ENCODE measurements at places on chromosomes 1 and 21. TPM values are rescaled to one million over a fixed set of nuclear protein-coding genes. Genes with fewer than 3 reads are reported as not detected.

DNA sequence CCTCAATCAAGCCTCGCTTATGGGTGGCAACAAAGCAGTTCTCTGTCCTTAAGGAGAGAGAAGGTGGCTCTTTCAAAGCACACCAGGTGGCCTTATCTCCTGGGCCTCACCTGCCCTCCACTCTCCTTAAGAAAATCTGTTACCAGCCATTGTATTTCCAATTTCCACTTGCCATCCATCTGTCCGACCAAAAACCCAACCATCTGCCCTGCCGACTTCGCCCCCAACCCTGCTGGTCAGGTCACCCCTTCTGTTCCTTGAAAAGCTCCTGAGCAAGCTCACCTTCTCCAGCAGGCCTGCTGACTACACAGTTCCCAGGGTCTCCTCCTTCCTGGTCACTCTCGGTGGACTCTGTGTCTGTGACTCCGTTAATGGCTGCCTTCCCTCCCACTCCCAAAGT, 619 bp upstream of the IGFN1 start:
- H3K36me3 ChIP-seq = no peaks in the 10 kb centered on the region
- H3K27me3 ChIP-seq = peaks cover 16% of the 10 kb centered on the region
- no peaks in the 10 kb centered on the region for H3K4me1 ChIP-seq
- DNase-seq = no peak
- H3K27ac ChIP-seq = no peak overlapping the region

DNA sequence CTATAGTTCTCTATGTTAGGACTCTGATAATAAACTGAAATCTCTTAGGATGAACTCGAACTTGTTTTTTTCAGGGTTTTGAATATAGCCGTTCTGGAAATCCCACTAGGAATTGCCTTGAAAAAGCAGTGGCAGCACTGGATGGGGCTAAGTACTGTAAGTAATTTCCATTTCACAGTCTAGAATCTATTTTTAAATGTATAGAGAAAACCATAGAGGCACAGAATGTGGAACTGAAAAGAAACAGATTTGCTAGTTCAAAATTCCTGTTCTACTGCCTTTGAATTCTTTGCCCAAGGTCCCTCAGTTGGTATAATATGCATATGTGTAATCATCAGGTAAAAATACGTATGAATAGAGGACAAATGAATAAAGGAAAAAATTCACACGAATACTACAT, 4.8 kb downstream of the CTH start:
- no peak overlapping the region for H3K4me3 ChIP-seq
- no peaks in the 10 kb centered on the region for H3K27me3 ChIP-seq
- peaks cover 10% of the 10 kb centered on the region for H3K36me3 ChIP-seq
- peaks cover 19% of the 10 kb centered on the region for H3K4me1 ChIP-seq
- no peak overlapping the region for H3K27ac ChIP-seq

DNA sequence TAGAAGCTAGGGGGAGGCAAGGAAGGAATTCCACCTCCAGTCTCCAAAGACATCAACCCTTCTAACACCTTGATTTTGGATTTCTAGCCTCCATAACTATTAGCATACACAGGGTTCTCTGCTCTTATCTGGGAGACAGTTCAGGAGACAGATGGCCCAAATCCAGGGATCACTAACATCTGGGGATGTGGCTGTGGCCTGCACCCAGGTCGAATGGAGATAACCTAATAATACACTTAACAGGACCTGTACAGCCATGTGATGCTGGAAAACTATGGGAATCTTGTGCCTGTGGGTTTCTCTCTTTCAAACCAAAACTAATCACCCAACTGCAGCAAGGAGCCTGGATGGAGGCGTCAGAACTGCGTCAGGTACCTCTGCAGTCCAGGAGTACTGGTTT, 47.6 kb downstream of the KIAA0319L start:
- DNase-seq = no peak

GRCh38 chr1:155884031-155884960, 24.9 kb downstream of the SYT11 start:
- peaks cover 12% of the 10 kb centered on the region for H3K4me1 ChIP-seq
- no peaks in the 10 kb centered on the region for H3K27me3 ChIP-seq
- peaks cover 3% of the 10 kb centered on the region for H3K36me3 ChIP-seq
- no peak overlapping the region for H3K4me3 ChIP-seq
- no peak for DNase-seq
- no peak overlapping the region for H3K27ac ChIP-seq

GRCh38 chr1:35533586-35533985, 23.6 kb downstream of the KIAA0319L start:
- peaks cover 11% of the 10 kb centered on the region for H3K4me1 ChIP-seq
- H3K36me3 ChIP-seq = peaks cover 50% of the 10 kb centered on the region
- H3K4me3 ChIP-seq = no peak overlapping the region
- no peak for DNase-seq
- H3K27ac ChIP-seq = no peak overlapping the region
- H3K27me3 ChIP-seq = no peaks in the 10 kb centered on the region

DNA sequence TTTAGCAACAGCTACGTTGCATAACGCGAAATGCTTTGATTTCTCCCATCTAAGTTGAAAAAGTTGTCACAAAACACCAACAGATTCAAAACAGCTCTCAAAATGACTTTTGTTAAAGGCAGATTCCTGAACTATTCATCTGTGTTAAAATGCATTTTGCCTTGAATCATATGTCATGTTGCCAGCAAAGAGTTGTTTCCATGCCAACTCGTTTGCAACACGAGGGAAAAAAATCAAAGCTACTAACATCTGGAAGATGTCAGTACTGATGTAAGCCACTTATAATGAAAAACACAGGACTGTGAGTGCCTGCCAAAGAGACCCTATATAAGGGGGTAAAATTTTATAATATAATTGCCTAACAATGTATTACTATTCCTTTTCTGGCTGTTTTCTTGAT, 182.7 kb upstream of the PTBP2 start:
- DNase-seq = no peak
- no peak overlapping the region for H3K27ac ChIP-seq
- no peak overlapping the region for H3K4me3 ChIP-seq

DNA sequence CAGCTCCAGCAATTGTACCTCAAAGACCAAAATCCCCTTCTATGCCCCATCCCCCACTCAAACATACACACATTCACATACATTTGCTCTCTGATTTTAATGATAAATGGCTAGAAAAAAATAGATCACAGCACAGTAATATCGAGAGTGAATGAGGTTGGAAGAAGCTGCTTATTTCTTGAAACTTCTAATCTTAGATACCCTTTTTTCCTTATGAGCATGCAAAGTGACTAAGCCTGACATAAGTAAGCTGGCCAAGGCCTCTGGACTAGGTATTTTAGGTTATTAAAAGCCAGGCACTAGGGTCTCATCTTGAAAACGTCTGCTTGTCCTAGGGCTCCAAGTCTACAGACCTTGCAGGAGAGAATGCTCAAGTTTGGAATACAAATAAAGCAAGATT, 133.6 kb downstream of the TGFBR3 start:
- no peaks in the 10 kb centered on the region for H3K36me3 ChIP-seq
- H3K4me3 ChIP-seq = no peak overlapping the region
- no peak for DNase-seq
- H3K27me3 ChIP-seq = no peaks in the 10 kb centered on the region
- H3K4me1 ChIP-seq = no peaks in the 10 kb centered on the region
- no peak overlapping the region for H3K27ac ChIP-seq

DNA sequence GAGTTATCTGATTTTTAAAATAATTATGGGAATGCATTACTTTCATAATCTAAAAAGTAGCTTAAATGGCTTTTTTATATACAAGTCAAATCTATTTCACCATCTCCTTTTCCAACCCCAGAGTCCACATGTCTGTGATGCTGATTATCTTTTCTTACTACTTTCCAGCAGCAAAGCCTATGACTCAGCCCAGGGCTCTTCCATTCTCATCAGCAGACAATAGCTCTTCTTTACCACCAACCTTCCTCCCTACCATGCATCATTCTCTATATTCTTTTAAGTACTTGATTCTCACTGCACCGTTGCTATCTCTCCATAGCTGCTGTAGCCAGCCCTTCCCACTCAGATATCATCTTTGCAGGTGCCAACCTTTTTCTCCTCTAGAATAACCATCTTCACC, 61.3 kb downstream of the OVGP1 start:
- H3K27ac ChIP-seq = no peak overlapping the region
- H3K4me3 ChIP-seq = no peak overlapping the region
- H3K4me1 ChIP-seq = no peaks in the 10 kb centered on the region
- no peaks in the 10 kb centered on the region for H3K36me3 ChIP-seq

GRCh38 chr1:6635910-6636760, 11.5 kb downstream of the THAP3 start:
- no peak overlapping the region for H3K4me3 ChIP-seq
- H3K27ac ChIP-seq = peak overlapping the region; percentile 44
- no peaks in the 10 kb centered on the region for H3K27me3 ChIP-seq
- H3K4me1 ChIP-seq = no peaks in the 10 kb centered on the region
- H3K36me3 ChIP-seq = peaks cover 78% of the 10 kb centered on the region
- no peak for DNase-seq

- no peak for DNase-seq
- no peak overlapping the region for H3K4me3 ChIP-seq
- H3K4me1 ChIP-seq = no peaks in the 10 kb centered on the region
- H3K36me3 ChIP-seq = no peaks in the 10 kb centered on the region
- no peaks in the 10 kb centered on the region for H3K27me3 ChIP-seq
- H3K27ac ChIP-seq = no peak overlapping the region
Measured at GRCh38 chr1:245209658-245210435, 55.1 kb downstream of the KIF26B start.

DNA sequence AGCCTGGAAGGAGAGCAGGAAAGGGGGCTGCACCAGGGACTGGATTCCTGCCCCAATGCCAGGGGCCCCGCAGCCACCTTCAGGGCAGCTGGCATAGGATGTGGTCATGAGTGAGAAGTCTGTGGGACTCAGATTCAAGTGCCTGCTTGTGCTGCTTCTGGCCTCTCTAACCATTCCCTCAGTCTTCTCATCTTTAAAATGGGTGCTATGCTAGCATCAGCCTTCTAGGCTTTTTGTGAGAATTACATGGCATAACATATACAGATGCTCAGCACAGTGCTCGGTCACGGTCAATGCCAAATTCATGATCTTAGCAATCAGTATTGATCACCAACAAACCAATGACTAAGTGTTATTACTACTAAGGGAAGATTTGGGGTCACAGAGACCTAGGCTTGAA, 23.5 kb downstream of the TRIM62 start:
- DNase-seq = no peak
- H3K4me3 ChIP-seq = no peak overlapping the region
- no peaks in the 10 kb centered on the region for H3K27me3 ChIP-seq
- no peaks in the 10 kb centered on the region for H3K4me1 ChIP-seq
- peaks cover 52% of the 10 kb centered on the region for H3K36me3 ChIP-seq
- no peak overlapping the region for H3K27ac ChIP-seq

The CAPN9 gene
- not detected for total RNA-seq

The AMY1A gene
- total RNA-seq = not detected

The PAX7 gene
- total RNA-seq = not detected

The LRRC71 gene
- total RNA-seq = not detected

The ALX3 gene
- not detected for total RNA-seq

The DRAXIN gene
- 0.17 TPM for total RNA-seq

The SYCP1 gene
- total RNA-seq = not detected

Data from activated B cell treated with CpG ODN at 0.5 μM for 24 hours (primary cell).